Left lobe of liver (tissue), 2 donors: ENCODE measurements at places on chromosomes 7 and 10.

DNA sequence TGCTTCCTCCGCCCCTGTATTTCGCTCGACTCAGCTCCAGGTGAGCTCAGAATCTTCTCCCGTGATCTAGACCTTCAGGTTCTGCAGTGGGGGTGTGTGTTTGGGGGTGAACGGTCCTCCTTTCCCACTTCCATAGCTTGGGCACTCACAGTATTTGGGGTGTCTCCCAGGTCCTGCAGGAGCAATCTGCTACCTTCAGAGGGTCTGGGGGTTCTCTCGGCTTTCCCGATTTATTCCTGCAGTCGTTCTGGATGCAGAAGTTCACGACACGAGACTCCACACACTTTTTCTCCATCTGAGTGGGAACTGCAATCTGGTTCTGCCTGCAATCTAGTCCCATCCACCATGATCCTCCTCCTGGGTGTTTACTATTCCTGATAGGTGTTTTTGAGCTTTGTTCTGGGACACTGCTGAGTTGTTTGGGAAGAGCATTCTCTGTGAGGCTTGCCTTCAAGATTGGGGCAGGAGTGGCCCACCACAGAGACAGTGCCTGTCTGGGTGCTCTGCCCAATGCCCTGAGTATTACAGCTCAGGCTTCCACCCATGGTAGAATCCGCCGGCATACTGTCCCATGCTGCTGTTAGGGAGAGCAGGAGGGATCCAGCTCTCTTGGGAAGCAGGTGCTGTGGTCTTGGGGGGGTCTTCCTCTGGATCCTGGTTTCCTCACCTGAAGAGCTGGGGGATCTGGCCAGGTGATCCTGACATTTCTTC, 29.8 kb downstream of the JAKMIP3 start:
- no peak for DNase-seq

DNA sequence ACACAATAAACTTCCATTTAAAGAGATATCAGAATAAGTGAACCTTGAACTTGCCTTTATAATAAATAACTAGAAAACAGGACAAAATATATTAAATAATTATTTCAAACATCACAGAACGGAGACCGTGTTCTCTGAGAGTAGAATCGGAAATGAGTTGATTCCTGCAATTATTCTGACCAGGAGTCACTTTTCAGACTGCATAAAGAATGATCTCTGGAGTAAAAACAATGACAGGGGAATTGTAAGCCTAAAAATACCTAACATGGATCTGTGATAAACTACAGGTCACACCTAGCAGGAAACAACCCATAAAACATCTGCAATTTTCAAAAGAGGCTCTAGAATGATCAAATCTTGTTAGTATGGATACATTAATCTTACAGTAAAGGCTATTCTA, 577.5 kb upstream of the SORCS1 start:
- no peak for DNase-seq

- no peak for DNase-seq
Observed at GRCh38 chr7:101677797-101678479, 48.8 kb upstream of the MYL10 start.

- DNase-seq: no peak
Observed at GRCh38 chr7:111654343-111654742, 92.1 kb upstream of the IMMP2L start.

- no peak for DNase-seq
Observed at GRCh38 chr7:4698707-4699275, 16.7 kb downstream of the FOXK1 start.

DNA sequence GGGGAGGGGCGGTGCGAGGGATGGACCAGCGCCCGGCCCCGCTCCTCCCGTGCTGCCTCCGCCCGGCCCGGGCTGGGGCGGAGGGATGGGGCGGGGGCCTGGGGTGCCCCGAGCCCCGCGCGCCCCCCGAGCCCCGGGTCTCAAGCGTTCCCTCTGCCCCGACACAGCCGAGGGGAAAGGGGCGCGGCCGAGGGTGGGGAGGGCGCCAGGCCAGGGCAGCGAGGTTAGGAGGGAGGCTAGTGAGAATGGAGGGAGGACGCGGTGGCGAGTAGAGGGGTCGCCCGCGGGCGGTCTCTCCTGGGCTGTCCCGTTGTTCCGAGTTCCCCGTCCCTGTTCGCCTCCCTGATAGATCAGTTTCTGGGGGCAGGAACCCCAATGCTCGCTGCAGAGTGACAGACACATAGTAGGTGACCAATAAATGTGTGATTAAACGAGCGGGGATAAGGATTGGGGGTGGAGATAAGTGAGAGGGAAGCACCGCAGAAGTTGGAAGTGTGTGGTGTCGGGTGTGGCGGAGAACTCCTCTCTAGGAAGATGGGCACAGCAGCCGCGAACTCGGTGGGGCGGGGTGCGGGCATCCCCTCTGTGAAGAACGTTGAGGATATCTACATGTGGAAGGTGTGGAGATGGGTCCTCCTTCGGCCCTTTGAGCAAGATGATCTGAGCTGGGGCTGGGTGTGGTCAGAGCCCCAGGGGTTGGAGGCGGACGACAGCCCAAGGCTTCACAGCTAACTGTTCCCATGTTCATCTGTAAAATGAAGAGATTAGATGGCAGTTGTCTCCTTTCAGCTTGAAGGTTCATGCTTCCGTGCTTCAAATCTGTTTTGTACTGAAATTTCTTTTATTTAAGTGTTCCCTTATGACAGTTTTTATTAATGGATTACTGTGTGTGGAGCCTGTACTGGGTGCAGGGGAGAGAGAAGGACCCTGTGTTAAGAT, 580 bp downstream of the ZNF775 start:
- no peak for DNase-seq

GRCh38 chr10:2861632-2862210, 205.6 kb upstream of the PFKP start:
- no peak for DNase-seq
